ENCODE measurements at places on chromosomes 7 and 10.

DNA sequence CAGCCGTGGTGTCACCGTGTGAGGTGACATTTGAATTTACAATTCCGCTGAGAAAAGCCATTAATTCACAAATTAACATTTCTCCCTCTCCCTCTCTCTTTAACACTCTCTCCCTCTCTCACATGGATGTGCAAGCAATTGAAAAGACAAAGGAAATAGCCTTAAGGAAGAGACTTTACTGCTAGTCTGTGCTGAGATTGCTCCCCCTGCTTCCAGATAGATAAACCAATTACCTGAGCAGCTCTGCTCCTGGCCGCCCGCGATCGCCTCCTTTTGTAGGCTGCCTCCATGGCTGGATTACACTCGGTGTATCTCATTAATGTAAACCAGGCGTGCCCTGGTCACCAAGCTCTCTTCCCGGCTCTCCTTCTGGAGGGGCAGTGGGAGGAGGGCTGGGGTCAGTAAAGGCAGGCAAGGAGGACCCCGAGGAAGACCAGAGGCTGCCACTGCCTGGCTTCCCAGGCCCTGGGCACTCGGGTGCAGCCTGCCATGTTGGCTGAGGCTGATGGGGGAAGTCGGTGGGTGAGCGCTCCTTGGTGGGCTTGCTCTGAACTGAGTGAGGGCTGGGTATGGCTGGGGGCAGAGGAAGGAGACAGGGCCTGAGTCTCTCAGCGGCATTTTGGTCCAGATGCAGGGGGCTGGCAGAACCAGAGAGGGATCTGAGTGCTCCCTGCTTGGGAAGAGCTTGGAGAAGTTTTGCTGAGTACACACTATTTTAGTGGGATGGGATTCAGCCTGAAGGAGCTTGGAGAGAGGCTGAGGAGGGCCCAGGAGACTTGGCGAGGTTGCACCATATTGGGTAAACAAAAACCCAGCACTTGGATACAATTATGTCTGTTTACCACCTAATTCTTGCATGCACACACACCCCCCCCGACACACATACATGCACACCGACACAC is 42.9 kb downstream of the PAX2 start:
- DNase-seq: no peak

DNA sequence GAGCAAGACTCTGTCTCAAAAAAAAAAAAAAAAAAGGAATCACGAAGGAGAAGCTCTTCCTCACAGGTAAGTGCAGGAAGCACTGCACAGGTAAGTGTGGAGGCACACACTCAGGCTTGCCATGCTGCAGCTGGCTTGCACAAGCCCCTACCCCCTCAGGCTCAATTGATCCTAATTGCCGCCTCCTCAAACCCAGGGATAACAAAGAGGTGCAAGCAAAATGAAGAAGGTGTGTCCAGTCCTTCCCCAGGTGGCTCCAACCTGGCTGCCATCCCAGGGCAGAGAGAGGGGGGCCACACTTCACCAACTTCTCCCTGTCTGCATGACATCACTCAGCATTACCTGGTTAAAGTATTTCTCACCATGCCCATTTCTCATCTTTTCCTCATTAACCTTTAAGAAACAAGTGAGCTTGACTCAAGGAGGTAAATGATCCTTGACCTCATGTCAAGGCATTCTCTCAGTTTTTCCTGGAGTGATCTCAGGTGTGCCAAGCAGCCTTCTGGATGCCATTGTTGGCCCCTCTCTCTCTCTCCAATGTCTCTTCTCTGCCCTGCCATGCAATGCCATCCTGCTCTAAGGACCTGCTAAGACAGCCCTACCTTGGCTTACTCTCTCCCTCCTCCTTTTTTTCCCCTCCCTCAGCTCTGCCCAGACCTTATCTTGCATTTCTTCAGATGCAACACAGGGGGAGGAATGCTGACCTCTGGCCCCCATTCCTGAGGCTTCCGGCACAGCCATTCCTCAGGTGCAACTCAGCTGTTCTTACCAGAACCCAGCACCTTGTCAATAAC is 13.0 kb upstream of the TRPV6 start:
- DNase-seq: no peak

GRCh38 chr10:52232561-52233350 is 81.3 kb upstream of the DKK1 start:
- no peak for DNase-seq

DNA sequence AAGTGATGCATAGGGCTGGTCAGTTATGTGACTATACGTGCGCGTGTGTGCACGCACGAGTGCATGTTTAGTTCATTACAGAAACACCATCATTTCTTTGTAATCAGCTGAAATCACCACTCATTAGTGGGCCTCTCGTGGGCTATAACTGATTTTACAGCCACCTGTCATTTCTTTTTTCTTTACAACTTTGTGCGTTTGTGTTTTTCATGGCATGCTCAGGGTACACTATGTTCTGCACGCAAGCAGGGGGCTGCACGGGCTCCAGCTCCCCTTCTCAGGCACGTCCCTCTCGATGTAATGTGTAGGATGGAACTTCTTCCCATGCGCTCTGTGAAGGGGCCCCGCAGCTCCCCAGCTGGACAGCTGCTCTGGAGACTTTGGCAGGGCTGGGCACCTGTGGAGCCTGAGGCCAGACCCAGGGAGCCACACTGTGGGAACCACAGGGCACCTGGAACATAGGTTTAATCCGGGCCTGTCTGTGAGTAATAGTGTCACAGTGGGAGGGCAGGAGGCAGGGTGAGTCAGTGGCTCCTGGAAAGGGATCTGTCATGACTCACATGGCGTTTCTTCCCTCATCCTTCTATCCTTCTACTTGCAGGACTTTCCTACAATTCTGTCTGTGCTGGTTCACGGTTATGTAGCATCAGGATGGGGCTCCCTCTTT is 4.9 kb downstream of the GCK start:
- no peak for DNase-seq

DNA sequence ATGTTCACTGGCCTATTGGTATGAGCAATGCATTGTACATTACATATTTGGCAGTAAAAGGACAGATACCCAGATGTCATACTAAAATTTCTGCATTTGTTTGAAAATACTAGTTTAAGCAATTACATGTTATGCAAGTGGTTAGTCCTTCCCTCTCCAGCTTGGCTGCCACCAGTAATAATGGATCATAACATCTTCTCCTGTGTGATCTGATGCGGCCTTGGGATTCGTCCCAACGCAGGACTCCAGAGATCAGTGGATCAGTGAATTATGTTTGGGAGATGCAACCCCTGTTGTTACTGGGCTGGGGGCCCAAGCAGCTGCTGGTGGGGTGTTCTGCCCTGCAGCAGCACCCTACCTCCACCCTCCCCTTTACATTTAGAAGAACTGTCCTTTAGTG is 11.2 kb upstream of the PDK4 start:
- DNase-seq: no peak

GRCh38 chr7:153006911-153007310 is 247.4 kb downstream of the ACTR3B start:
- DNase-seq: no peak

Data from stimulated activated CD8-positive, alpha-beta memory T cell treated with anti-CD3 and anti-CD28 coated beads, Interleukin-4, amount 100 ng/mL, for 1 hour (primary cell).